ENCODE measurements at places on chromosomes 4 and X.

- no peak for DNase-seq
Measured at GRCh38 chrX:142084611-142085010, 120.5 kb downstream of the MAGEC2 start.

DNA sequence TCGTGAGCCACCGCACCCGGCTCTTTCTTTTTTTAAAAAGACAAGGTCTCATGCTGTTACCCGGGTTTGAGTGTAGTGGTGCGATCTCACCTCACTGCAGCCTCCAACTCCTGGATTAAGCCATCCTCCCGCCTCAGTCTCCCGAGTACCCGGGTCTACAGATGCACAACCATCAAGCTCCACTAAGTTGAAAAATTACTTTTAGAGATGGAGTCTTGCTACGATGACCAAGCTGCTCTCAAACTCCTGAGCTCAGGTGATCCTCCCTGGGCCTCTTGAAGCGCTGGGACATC is 2.0 kb downstream of the SLC25A6 start:
- no peak for DNase-seq

- DNase-seq = no peak
Measured at GRCh38 chrX:129145840-129146272, 377.4 kb downstream of the SMARCA1 start.

GRCh38 chrX:40108162-40108958 is 10.6 kb upstream of the BCOR start:
- no peak for DNase-seq

DNA sequence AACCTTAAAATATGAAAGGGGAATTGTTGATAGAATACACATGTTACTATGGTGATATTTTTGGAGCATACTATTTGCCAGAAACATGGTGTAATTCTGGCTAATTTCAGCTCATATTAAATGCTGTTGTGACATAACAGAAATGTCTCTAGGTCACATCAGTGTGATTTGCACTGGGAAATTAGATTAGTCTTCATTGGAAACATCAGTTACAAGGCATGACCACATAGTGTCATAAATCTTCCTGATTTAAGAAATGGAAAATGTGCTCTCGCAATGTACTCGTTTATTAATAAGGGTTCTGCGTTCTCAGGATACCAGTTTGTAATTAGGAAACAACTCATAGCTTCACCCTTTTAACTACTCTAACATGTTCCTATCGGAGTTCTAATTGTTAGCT is 72.9 kb upstream of the GYPA start:
- no peak for DNase-seq

DNA sequence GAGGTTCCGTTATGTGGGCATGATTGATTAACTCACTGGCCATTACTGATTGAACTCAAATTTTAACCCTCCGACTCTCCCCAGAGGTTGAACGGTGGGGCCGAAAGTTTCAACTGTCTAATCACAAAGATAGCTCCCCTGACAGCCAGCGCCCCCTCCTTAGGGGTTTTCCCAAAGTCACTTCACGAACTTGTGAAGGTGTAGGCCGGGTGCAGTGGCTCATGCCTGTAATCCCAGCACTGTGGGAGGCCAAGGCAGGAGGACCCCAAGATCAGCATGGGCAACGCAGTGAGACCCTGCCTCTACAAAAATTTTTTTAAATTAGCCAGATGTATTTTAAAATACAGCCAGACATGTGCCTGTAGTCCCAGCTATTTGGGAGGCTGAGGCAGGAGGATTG is 39.8 kb upstream of the RBM47 start:
- DNase-seq = no peak

DNA sequence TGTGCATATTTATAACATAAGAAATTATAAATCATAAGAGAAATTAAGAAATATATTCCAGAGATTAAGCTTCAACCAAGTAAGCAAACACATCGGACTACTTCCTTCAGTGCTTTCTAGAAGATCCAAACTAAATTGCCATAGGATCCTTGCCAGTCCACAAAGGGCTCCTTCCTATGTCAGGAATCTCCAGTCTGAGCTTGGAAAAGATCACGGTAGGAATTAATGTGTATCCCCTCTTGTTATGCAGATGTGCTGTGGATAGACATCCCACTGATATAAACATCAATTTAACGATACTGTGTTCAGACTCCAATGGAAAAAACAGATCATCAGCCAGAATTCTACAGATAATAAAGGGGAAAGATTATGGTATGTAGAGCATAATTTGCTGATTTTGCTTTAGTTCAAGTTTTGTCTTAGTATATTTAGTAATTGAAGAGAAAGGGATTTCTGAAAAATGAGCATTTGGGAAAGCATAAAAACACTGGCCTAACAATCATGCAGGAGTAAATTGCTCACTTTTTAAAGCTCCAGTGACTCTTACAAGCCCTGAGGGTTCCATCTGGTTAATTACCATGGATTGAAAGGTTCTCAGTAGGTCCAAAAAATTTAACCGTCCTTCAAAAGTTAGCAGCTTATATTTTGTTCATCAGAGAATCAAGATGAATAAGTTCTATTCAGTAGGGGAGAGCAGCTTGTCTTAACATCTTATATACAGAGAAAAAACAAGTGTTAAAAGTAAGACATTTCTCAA is 65.9 kb downstream of the HHIP start:
- no peak for DNase-seq

DNA sequence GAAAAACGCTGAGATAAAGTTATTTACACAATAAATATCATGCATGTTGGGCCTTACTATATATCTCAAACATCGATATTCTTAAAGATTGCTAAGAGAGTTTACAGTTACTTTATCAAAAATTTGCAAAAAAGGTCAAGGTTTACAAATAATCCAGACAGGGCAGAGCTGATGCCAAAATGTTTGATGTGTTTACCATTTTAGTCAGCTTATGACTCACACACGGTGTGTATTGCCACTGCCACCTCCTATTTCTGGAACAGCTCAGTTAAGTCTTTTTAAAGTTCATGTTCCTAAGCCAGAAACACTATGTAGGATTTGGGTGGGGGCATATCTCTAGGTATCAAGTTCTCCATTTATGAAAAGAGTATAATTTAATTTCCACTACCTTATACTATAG is 580.6 kb downstream of the INPP4B start:
- no peak for DNase-seq

- DNase-seq = no peak
Measured at GRCh38 chr4:54368281-54369265, 139.5 kb downstream of the PDGFRA start.

DNA sequence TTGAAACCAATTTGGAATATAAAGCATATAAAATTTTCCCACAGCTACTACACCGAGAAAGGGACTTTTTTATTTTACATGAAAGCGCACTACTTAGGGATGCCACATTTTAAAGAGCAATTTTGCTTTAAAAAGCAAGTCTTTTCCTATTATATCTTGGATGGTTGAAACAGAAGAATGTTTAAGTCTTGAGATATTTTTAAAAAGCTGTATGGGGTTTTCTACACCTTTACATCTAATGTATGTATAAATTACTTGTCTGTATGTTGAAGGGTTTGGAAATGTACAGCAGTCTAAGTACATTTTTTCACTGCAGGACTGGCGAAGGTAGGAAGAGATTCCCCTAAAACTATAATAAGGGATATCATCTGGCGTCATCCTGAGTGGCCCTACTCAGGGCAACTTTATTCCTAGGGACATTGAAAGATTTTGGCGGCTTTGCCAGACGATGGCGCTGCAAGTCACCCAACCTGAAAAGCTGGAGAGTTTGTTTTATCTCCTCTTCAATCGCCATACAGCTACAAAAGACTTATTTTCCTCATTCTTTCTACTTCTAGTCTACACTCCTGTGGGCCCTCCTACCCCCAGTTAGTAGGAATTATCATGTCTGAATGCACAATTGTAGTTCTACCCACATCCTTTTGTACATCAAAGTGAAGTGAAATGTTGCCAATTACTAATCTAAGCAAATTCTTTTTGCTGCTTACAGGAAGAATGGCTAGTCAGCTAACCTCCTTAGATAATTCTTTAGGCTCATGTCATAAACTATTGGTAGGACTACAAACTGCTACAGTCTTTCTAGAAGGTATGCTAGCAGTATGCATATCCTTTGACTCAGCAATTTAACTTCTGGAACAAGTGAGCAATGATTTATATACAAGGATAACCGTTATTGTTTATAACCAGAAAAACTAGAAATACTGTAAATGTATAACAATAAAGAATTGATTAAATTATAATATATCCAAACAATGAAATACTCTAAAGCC is 782 bp upstream of the NEK1 start:
- no peak for DNase-seq

- DNase-seq = no peak
Measured at GRCh38 chr4:44632733-44633132, 18.7 kb downstream of the YIPF7 start.

DNA sequence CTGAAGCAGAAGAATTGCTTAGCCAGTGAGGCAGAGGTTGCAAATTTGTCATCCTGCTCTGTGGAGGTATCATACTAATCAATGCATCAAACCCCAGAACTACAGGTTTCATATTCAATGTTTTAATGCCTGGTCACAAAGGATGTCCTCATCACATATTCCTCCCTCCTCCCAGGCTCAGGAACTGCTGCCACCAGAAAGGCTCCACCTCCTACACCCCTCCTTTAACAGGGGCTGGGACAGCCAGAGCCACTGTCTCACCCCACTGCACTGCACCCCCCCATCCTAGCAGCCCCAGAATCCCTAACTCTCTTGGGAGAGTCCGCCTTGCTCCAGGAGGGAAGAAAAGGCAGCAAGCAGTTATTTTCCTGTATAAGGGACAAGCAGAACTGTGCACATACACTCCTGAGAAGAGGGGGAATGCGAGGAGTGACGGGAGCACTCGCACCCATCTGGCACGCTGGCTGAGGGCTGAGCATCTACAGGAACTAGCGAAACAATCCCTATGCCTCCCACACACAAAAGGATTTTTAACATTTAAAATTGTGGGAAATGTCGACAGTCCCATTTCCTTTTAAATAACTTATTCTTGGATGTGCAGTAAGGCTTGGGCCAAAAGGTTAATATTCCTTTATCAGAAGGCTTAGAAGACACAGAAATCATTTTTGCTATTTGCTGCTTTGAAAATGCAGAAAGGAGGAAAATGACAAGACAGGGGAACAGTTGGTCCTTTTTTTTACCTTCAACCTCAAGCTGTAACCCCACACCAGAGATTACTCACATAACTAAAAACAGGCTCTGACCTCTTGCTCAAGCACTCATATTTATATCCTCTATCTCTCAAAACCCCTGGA is 27.8 kb downstream of the CD99L2 start:
- no peak for DNase-seq

DNA sequence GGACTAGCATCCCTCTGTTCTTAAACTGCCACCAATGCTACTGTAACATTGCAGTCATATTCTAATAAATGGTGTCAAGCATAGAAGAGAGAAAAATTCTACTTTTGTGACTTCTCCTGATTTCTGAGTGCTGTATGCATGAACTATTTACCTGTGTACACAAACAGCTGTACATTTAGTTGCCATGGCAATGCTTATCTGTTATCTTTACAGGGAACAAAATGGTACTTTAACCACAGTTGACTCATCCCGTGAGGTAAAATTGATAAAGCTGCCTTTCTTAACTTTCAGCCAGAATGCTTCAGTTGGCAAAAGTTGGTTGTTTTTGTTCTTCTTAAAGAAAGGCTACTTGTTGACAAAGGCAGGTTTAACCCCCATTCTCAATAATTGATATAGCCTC is 587.5 kb upstream of the MAGEB2 start:
- no peak for DNase-seq

DNA sequence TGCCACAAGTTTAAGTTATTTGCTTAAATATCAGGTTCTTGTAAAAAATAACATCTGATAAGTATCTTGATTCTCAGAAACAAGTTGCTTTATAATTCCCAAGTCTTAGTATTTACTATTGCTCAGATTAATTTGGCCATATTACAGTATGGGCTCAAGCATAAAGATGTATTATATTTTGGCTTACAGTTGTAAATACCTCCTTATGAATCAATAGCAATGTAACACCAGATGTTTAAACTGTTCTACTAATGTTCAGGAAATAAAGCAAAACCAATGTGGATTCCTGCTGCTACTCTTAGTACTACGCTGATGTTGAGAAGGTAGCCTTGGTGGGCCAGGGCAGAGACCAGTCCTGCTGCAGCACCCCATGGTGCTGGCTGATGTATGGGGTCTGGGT is 102.7 kb downstream of the MGST2 start:
- no peak for DNase-seq

DNA sequence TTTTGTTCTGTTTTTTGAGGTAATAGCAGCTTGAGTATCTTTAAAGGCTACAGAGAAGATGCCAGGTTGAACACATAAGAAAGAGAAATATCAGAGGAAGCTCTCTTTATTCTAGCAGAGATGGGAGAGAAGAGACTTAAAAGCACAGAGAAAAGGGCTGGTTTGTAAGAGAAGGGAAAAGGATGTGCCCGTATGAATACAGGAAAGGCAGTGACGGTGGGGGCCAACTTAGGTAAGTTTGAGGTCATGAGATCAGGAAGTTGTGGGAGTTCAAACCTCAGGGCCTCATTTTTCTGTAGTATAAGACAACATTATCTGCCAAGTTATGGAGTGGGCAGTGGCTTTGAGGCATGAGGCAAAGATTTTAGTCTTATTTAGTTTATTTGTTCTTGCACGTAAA is 121.3 kb upstream of the S100G start:
- no peak for DNase-seq

- no peak for DNase-seq
Measured at GRCh38 chrX:12229986-12230385, 91.7 kb downstream of the FRMPD4 start.

All from cortex of kidney (tissue), 1 donor.